ENCODE measurements at places on chromosomes 1 and 21. TPM values are rescaled to one million over a fixed set of nuclear protein-coding genes. Genes with fewer than 3 reads are reported as not detected.

DNA sequence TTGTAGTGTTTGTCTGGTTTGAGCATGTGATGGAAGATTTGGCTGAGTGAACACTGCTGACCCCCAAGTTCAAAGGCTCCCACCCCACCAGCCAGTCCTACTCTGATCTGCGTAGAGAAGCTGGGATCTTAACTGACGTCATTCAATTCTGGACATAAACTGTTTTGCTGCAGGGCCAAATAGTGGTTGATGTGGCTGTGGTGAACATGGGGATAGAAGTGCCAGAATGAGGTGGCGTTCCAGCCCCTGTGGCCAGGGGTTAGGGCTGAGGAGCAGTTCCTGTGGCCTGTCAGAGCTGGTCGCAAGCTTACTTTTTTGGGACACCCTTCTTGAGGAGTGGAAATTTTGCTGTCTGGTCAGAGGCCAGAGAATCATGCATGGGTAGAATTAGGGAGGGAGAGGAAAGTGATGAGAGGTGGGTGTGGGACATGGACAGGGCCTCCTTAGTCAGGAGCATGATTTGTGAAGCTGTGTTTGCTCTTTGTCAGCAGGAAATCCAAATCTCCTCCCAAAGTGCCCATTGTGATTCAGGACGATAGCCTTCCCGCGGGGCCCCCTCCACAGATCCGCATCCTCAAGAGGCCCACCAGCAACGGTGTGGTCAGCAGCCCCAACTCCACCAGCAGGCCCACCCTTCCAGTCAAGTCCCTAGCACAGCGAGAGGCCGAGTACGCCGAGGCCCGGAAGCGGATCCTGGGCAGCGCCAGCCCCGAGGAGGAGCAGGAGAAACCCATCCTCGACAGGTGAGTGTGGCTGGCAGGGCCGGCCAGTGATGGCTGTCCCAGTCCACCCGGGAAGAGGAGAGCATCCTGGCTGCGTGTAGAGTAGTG is 25.9 kb downstream of the SZRD1 start:
- DNase-seq, result no peak

- DNase-seq, result no peak
Measured at GRCh38 chr1:169548282-169548681, 38.0 kb downstream of the F5 start.

GRCh38 chr1:9128520-9129265 is at the start of gene GPR157:
Gene GPR157 (minus strand): TSS chr1:9129102. CDS start chr1:9129027, 75 bp downstream.
- DNase-seq, result peak; percentile 87

DNA sequence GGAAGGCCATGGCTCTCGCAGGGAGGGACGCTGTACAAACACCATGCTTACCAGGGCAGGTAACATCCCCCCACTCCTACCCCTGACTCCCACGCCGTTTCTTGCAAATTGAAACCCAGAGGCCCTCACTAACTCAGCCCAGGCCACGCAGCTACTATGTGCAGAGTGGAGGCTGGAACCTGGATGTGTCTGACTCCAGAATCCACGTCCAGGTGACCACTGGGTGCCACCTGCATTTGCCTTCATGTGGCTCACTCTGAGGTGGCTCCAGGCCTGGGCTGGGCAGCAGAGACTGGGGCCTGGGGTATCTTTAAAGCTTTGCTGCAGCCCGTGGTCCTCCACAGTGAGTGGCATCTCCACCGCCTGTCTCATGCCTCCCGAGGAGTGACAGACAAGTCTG is 29.6 kb upstream of the AJAP1 start:
- no peak for DNase-seq

- DNase-seq, result peak; percentile 16
Measured at GRCh38 chr1:189693140-189693539, 784.5 kb downstream of the BRINP3 start.

- DNase-seq, result no peak
Measured at GRCh38 chr1:68081775-68082283, 31.4 kb upstream of the DIRAS3 start.

DNA sequence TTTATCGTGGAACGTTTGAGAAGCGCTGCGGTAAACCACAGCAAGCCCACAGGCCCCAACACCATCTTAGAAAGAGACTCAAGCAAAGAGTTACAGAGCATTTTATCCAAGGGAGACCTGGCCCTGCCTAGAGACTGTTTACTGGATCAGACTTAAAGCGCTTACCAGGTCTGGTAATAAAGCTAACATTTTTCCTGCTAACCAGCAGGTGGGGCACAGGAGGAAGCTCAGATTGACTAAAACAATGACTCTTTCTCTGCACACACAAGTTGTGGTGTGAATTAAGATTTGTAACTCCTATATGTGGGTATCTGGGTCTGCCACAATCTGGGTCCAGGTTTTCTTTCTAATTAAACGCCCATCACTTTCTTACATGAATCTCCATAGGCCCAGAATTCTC is 136.5 kb upstream of the ETS2 start:
- peak; percentile 48 for DNase-seq

DNA sequence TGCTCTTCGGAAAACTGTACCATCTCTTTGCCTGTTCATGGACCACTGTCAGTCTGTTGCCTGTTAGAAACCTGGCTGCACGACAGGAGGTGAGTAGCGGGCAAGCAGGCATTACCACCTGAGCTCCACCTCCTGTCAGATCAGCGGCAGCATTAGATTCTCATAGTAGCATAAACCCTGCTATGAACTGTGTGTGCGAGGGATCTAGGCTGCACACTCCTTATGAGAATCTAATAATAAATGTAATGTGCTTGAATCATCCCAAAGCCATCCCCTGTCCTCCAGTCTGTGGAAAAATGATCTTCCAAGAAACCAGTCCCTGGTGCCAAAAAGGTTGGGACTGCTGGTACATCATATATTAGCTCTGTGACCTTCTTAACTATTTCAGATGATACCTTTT is 110.0 kb downstream of the SMYD3 start:
- no peak for DNase-seq

- peak; percentile 94 for DNase-seq
Measured at GRCh38 chr1:156601122-156601830, at the start of gene GPATCH4. Gene GPATCH4 (minus strand): TSS chr1:156601479.

- DNase-seq, result no peak
Measured at GRCh38 chr1:90778486-90778885, 61.4 kb upstream of the BARHL2 start.

DNA sequence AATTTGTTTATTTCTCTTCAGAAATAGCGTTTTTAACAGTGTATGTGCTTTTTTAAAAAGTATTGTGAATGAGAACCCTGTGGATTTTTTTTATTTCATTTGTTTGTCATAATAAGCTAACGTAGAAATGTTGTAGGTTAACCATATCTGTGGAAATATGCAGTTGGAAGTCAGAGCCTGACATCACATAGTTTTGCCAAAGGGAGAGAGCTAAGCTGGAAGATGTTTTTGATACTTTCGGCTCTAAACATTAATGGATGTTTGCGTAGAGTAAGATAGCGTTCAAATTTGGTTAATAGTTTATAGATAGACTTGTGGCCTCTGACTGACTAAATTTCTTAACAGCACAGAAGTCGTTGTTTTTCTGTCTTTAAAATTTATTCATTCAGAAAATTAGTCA is 47.4 kb upstream of the ANGPTL1 start:
- DNase-seq, result no peak

GRCh38 chr1:229941831-229942230 is 125.2 kb upstream of the GALNT2 start:
- DNase-seq, result no peak

DNA sequence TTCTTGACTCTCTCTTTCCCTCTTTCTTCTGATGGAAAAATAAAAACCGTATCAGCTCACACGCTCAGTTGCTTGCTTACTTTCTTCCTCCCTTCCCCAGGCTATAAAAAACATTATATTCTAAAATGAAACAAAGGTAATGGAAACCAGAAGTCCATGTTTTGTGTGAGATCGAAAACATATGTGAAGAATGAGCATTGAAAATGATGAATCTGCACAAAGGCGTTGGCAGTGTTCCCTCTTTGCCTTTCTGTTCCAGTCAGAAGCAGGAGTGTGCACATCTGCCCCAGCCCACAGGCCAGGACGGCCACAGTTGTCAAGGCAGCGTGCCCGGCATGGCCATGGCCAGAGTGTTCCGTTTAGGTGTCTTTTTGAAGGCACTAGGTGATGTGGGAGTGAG is 185.3 kb upstream of the USP24 start:
- no peak for DNase-seq

DNA sequence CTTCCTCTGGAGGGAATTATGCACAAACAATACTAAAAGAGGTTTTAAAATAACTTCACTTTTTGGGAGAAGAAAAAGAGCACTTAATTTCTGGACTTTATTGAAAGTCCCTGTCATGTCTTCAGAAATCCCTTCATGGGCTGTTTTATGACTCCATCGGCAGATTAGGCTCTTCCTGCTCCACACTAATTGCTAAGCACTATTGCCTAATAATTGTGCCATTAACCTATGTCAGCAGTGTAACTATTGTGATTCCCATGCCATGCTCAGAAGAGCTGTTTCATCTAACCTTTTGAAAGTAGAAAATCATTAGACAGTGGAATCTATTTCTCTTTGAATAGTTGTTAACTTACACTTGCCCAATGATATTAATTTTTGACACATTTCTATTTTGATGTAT is 489.3 kb upstream of the RUNX1 start:
- no peak for DNase-seq

GRCh38 chr1:25987951-25988350 is 9.9 kb downstream of the PAFAH2 start:
- no peak for DNase-seq

DNA sequence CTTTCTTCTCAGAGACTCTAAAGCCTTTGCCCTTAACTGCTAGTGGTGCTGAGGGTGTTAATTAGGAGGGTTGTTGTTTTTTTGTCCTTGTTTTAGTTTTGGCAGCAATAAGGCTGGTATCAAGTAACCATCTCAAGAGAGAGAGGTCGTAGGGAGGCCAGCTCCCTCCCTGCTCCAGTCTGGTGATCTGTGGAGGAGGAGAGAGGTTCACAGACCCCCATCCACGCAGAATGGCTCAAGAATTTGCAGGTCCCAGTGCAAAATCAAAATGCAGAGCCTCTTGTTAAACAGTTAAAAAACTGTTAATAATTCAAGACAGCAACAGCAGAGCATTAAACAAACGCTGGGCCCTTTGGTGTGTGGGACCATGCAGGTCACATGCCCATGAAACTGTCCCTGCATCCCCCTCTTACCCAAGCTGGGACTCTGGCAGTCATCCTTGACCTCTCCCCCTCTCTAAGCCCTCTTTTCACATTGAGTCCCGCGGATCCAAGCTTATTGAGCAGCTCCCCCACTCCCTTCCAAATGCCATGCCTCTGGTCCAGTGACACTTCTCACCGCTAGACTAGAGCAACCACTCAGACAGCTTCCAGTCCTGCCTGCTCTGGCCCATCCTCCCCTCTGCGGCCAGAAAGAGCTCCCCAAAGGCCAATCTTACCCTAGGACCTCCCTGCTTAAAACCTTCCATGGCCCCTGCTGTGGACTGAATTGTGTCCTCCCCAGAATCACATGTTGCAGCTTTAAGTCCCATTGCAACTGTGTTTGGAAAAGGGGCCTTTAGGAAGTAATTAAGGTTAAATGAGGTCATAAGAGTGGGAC is 47.7 kb upstream of the RPL11 start:
- DNase-seq, result no peak

- DNase-seq, result no peak
Measured at GRCh38 chr1:93638981-93639380, 42.7 kb downstream of the BCAR3 start.

GRCh38 chr1:183048087-183049085 is 25.2 kb downstream of the LAMC1 start:
- DNase-seq, result no peak

DNA sequence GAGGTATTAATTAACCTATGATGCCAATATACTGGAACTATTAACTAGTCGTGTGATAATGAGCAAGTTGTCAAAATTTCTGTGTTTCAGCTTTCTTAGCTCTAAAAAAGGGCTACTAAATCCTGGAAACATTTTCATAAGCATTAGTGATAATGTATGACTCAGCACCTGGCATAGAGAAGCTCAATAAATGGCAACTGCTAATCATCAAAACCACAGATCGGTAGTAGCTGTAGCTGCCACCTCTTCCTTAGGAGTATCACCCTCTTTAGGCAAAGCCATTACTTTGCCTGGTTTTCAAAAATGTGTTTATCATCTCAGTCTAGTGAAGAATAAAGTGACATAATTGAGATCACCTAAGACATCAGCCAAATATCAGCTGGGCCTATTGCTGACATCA is 75.5 kb downstream of the TPR start:
- DNase-seq, result no peak

DNA sequence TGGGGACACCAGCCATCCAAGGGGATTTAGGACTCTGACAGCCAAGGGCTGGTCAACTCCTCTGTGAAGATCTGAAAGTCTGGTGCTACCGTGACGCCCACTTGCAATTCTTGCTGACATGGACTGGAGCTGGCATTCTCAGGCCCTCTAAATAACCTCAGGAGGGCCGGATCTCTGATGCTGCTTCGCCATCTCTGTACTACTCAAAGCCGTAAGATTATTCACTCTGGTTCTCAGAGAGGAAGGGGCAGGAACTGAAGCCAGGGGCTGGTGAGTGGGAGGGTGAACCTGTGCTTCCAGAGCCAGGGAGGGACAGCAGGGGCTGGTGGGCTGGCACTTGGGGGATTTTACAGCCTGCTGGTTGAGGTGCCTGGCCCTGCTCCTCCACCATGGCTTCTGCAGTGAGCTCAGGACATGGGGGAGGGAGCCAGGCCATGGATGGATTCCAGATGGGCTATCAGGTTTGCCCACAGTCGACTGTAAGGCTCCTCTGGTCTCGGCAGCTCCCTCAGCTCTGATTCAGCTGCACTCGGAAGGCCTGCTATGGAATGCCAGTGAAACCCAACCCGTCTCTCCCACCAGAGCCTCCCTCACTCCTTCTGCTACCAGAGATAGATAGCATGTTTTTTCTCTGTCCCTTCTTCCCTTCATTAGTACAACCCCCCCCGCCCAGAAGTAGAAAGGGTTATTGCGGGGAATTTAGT is 84.5 kb downstream of the PLXNA2 start:
- DNase-seq, result no peak

DNA sequence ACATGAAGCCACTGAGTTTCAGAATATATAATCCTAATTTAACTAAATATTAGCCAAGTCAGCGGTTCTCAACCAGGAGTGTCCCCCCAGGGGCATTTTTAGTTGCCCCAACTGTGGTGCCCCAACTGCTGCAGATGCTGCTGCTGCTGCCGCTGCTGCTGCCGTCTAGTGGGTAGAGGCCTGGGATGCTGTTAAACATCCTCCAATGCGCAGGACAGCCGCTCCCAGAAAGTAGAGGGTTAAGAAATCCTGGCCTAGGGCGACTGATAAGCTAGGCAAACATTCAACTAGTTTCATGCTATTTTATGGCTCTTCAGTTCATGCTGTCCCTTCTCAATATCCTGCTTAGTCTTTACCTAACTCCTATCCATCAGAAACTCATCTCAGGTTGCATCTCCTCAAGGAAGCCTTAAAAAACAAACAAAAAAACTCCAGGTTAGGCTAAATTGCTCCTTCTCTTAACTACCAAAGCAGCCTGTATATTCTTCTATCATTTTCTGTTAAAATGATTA is 9.9 kb upstream of the DCAF6 start:
- DNase-seq, result no peak

- DNase-seq, result peak; percentile 99
Measured at GRCh38 chr1:202589190-202589930, 120.9 kb downstream of the SYT2 start.

Gene PIP5K1A
- 163 TPM for total RNA-seq

Gene LCE3C
- not detected for total RNA-seq

Gene KCNE1
- total RNA-seq, result 0.20 TPM

Gene PGBD5
- total RNA-seq, result 0.83 TPM

Gene SH3BGR
- 15.9 TPM for total RNA-seq

Gene CFHR5
- total RNA-seq, result not detected

Gene PTPN22
- 0.89 TPM for total RNA-seq

Gene PDZK1
- 0.20 TPM for total RNA-seq

Gene VHLL
- 0.49 TPM for total RNA-seq

Gene HNRNPCL1
- not detected for total RNA-seq

Gene LAPTM5
- total RNA-seq, result 21.6 TPM

Gene CFAP141
- not detected for total RNA-seq

Gene AGO1
- total RNA-seq, result 13.5 TPM

Gene FCRL1
- total RNA-seq, result not detected

All from MCF 10A (cell line).